H1 (cell line): ENCODE measurements at places on chromosomes 7 and 10. TPM values are rescaled to one million over a fixed set of nuclear protein-coding genes. Genes with fewer than 3 reads are reported as not detected.

The PODXL gene
- 638 and 872 TPM in 2 replicates for polyA plus RNA-seq

The HYAL4 gene
- not detected in 2 replicates for polyA plus RNA-seq

The ZNF777 gene
- polyA plus RNA-seq: 8.0 and 9.4 TPM in 2 replicates

The HOGA1 gene
- 0.57 and 1.00 TPM in 2 replicates for polyA plus RNA-seq

The ESYT2 gene
- 19.3 and 27.0 TPM in 2 replicates for polyA plus RNA-seq

The OR6V1 gene
- polyA plus RNA-seq: not detected in 2 replicates

The PTN gene
- polyA plus RNA-seq: 13.3 and 23.1 TPM in 2 replicates

The AHR gene
- 1.1 and 1.4 TPM in 2 replicates for polyA plus RNA-seq

The RBP3 gene
- not detected in 2 replicates for polyA plus RNA-seq

The CTTNBP2 gene
- polyA plus RNA-seq: 13.0 and 15.3 TPM in 2 replicates

The CFAP46 gene
- 2.2 and 2.6 TPM in 2 replicates for polyA plus RNA-seq

The FXYD4 gene
- polyA plus RNA-seq: not detected in 2 replicates

The MXI1 gene
- polyA plus RNA-seq: 3.9 and 5.7 TPM in 2 replicates

The PAX4 gene
- 0.11 and 0.20 TPM in 2 replicates for polyA plus RNA-seq

The SFTPA1 gene
- polyA plus RNA-seq: not detected in 2 replicates

The CYP2C19 gene
- not detected in 2 replicates for polyA plus RNA-seq

The CPXM2 gene
- 2.3 and 2.4 TPM in 2 replicates for polyA plus RNA-seq

The FAM25C gene
- polyA plus RNA-seq: not detected in 2 replicates

The TWIST1 gene
- 0.29 and 0.75 TPM in 2 replicates for polyA plus RNA-seq

The MKX gene
- polyA plus RNA-seq: 0.21 and 0.52 TPM in 2 replicates

The HOXA11 gene
- polyA plus RNA-seq: not detected in 2 replicates

The ELN gene
- 5.1 and 5.4 TPM in 2 replicates for polyA plus RNA-seq

The CDK14 gene
- 3.1 and 5.5 TPM in 2 replicates for polyA plus RNA-seq

The SFRP4 gene
- 0.03 TPM in 2 replicates for polyA plus RNA-seq

The SPDYE1 gene
- polyA plus RNA-seq: not detected in 2 replicates
